Central memory CD8-positive, alpha-beta T cell (primary cell): ENCODE measurements at places on chromosomes 16 and 17.

DNA sequence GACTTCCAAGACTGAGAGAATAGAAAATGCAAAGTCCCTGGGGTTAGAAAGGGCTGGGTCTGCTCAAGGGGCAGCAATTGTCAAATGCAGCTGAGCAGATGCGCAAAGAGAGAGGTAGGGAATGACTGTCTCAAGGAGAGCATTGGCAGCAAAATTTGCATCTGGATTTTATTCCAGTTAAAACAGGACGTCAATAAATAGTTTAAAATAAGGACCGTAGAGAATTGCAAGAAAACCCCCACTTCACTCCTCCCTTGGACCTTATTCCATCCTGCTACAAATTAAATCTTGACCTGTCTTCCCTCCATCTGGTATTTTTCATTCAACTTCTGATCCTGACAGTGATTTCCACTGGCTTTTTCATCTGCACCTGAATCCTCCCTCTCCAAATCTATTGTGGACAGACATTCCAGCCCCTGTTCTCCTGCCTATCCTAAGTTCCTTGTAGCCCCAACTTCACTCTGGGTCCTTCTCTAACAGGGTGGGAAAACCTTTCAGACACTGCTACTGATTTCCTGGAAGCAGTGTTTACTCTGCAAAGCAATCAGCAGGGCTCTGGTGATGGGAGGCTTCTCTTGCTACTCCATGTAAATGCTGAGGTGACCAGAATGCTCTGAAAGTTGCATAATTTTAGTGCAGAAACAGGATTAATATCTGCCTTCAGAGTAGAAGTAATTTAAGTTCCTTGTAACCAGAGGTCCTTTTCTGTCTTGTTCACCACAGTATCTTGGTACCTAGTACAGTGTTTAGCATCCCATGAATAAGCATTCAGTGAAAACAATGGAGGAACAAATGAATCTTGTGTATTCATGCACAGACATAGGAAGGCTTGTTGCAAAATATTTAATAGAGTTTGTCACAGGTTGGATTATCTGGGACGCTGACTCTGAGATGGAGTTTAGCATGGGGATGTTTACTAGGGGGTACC lies 79.2 kb downstream of the CDH11 start:
- DNase-seq, result no peak

DNA sequence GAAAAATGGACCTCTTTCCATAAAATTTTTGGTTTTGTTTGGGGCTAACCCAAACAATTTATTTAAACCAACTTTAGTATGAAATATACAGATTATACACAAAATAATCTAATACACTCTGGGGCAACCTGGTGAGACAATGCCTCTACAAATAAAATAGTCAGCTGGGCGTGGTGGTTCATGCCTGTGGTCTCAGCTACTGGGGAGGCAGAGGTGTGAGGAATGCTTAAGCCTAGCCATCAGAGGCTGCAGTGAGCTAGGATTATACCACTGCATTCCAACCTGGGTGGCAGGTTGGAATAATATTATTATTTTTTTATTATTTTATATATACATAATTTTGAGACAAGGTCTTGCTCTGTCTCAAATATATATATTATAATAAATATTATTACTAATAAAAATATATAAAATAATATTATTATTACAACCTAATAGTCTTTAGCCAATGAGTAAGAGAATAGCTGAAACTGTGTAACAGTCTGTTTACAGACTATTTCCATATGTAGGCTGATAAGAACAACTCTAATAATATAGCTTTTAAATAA lies 50.5 kb downstream of the GLG1 start:
- no peak for DNase-seq

- no peak for DNase-seq
Measured at GRCh38 chr17:57507828-57508227, 237.3 kb downstream of the CCDC182 start.

- DNase-seq, result no peak
Measured at GRCh38 chr17:32520104-32520701, 33.4 kb downstream of the CDK5R1 start.

- DNase-seq, result peak; percentile 50
Measured at GRCh38 chr16:77212741-77213541, 13.7 kb downstream of the SYCE1L start.

- DNase-seq, result peak; percentile 51
Measured at GRCh38 chr17:57671667-57672632, 73.1 kb downstream of the CCDC182 start.

- no peak for DNase-seq
Measured at GRCh38 chr16:59701963-59702930, 968.1 kb upstream of the GOT2 start.

GRCh38 chr17:39678340-39679116 lies 9.3 kb downstream of the PGAP3 start:
- no peak for DNase-seq

GRCh38 chr17:1765576-1765975 lies 3.7 kb downstream of the SERPINF1 start:
- no peak for DNase-seq

DNA sequence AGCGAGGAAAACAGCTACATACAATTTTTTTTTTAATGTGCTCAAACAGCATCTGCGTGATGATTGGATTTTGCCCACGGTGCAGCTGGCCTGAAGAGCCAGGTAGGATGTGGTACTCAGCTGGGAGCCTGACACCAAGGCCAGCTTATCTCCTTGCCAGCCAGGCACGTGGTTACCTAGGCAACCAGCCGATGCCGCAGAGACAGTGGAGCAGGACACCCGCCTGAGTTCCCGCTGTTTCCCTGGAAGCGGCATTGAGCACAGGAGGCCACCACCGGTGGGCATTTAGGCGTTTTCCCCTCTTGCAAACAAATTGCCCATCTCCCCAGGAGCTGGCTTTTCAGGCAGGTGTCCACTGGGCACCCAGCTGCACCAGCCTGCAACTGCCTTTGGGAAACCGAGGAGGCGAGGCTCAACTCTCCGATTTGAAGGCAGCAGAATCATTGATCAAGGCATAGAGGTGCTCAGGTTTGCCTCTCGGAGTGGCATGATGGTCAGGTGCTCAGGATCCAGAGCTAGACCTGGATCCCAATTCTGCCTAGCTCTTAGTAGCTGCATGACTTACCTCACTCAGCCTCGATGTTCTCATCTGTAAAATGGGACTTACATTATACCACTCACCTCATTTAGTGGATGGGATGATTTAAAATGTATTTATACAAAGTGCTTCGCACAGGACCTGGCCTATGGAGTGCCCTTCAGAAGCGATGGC lies 137.5 kb upstream of the PLCG2 start:
- DNase-seq, result no peak

DNA sequence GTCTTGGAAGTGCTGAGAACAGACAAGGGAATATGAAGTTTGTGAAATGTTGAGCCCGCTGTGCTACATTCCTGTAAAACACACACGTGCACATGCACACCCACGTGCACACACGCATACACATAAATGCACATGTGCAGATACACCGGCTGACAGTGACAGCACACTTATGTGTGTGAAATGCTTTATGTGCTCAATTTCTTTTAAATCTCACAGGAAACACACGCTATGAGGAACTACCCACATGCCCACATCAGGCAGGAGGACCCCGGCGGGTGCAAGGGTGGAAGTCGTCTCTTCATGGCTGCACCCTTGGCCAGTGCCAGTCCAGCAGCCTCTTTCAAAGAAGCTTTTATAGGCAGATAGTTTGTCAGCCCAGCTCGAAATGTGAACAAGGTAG lies 561 bp upstream of the WFDC1 start:
- no peak for DNase-seq

GRCh38 chr17:67606471-67606870 lies 111.3 kb upstream of the NOL11 start:
- no peak for DNase-seq
